ENCODE measurements at places on chromosomes 4 and X.

GRCh38 chr4:7007944-7008343 lies 35.2 kb upstream of the TADA2B start:
- no peak for DNase-seq

DNA sequence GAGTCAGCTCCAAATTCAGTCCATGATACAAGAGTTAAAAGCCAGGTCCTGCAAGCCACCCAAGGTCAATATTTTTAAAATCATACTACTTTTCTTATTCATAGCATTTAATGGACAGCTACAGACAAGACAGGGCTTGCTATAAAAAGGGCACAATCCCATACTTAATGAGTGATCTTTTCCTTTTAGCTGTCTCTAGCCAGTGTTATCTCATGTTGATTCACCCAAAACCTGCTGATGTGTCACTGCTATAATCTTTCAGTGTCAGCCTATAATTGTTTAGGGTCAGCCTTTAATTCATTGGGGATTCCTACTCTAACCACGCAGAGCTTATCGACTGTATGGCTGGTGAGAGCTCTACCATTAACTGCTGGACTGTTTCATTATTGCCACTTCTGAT lies 51.2 kb upstream of the HCCS start:
- DNase-seq, result no peak

DNA sequence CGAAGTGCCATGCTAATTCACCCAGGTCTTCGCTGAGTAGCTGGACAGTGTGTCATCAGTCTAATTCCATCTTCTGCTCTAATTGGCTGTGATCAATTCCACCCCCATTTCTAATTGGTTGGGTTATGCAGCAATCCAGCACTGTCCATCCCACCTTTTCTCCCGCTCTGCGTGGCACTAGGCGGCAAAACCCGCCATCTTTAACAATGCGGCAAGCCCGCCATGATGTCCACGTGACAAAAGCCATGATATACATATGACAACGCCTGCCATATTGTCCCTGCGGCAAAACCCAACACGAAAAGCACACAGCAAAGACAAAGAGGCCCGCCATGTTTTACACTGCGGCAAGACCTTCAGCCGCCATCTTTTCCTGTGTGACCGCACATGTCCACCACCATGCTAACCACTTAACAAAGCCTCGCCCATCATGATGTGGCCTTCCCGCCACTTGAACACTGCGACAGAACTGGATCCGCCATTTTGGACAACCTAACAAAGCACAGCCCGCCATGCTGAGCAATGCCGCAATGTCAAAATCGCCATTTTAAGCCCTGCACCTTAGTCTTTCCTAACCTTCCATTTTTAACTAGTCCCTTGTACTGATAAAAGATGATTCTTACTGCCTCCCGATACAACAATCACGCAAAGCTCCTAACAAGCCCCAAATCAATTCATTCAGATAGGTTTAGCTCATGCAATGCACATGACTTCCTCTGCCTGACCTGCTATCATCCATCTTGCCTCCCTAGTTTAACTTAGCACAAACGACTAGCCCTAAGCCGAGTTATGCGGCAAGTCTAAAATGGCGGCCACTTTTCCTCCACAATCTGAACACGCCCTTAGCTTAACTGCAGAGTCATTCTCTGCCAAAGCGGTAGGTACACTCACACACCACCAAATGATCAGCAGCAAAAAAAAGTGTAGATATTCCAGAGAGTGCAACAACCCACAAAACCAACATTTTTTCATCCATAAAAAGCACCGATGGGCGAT lies 288.3 kb downstream of the CHIC1 start:
- peak; percentile 97 for DNase-seq

GRCh38 chr4:90078440-90078839 lies 48.8 kb upstream of the CCSER1 start:
- no peak for DNase-seq

- DNase-seq, result no peak
These were observed 379.9 kb downstream of the TRAM1L1 start for GRCh38 chr4:116705466-116705865.

GRCh38 chr4:47462799-47463234 lies 685 bp downstream of the COMMD8 start:
- DNase-seq, result no peak

DNA sequence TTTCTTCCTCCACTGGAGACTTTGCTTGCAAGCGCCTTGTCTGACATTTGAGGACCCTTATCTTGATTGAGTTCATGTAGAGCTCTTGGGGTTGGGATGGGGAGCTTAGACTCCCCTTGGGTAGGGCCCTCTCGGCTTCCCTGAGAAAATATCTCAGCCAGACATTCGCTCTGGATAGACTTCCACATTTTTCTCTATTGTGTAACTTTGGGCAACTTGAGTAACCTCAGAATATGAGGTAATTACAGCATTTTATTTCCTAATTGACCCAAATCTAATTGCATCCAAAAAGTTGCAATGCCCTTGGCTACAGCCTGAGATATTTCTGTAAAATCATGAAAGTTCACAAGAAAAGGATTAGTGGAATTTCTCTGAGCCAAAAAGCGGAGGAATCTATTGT lies 102.8 kb upstream of the MXRA5 start:
- no peak for DNase-seq

- no peak for DNase-seq
These were observed 504.0 kb downstream of the MAGEE1 start for GRCh38 chrX:76931518-76931917.

GRCh38 chr4:169484485-169484884 lies 127.9 kb downstream of the NEK1 start:
- DNase-seq, result no peak

- no peak for DNase-seq
These were observed 187.4 kb downstream of the NR3C2 start for GRCh38 chr4:148254621-148255343.

GRCh38 chr4:15163284-15163645 lies 161.0 kb downstream of the CPEB2 start:
- no peak for DNase-seq

- DNase-seq, result no peak
These were observed 15.9 kb downstream of the TMEM192 start for GRCh38 chr4:165096776-165097175.

- DNase-seq, result peak; percentile 52
These were observed 26.4 kb upstream of the TRIM60 start for GRCh38 chr4:165005352-165005925.

DNA sequence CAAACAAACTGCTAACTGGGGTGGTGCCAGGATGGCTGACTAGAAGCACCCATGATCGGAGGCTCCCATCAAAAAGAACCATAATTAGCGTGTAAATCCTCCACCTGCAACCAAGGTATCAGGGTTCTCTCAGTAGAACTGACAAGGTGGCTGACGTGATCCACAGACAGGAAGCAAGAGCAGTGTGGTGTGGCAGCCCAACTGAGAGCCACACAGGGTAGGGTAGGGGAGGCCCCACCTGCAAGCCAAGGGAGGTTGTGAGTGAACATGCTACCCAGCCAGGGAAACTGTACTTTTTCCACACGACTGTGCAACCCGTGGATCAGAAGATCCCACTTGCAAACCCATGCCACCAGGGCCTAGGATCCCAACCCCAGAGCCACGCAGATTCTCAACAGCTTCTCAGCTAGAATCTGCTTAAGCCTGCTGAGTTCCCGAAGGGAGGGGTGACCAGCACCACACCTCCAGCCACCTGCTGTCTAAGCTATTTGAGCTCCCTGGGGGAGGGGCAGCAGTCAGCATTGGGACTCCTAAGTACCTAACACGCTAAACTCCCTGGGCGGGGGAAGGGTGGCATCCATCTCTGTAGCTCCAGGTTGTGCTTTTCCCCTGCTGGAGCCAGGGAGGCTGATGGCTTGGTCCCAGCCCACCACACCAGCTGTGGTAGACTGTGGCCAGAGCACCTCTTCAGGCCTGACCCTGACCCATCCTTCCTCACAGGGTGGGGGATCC lies 425.1 kb downstream of the GPM6A start:
- DNase-seq, result no peak

DNA sequence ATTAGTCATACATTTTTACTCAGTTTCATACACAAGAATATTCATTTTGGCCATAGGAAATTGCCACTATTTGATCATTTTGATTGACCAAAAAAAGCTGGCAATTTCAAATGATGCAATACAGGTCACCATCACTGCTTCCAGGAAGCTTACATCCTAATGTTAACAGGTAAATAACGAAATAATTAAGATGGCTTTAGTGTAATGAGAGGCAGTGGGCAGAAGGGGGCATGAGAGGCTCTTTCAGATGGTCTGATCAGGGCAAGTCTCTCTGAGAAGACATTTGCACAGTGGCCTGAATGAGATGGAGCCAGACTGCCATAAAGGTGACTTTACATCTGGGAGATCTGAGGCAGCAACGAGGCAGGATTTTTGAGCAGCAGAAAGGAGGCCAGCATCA lies 170.7 kb downstream of the SLIT2 start:
- no peak for DNase-seq

DNA sequence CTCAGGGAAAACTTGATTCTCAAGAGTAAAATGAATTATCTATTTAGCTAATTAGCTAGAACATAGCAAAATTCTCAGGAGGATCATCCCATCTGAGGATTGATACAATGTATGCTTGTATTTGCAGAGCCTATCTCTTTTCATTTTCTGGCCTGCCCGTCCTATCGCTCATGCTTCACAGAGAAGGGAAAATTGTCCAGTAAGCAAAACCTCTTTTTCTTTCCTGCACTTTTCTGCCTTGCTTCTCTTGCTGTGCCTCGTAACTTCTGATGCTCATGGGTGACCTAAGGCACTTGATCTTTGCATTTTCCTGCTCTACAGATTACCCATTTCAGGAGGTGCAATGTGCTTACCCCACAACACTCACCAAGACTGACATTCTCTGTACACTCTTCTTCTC lies 88.1 kb downstream of the GBA3 start:
- no peak for DNase-seq

DNA sequence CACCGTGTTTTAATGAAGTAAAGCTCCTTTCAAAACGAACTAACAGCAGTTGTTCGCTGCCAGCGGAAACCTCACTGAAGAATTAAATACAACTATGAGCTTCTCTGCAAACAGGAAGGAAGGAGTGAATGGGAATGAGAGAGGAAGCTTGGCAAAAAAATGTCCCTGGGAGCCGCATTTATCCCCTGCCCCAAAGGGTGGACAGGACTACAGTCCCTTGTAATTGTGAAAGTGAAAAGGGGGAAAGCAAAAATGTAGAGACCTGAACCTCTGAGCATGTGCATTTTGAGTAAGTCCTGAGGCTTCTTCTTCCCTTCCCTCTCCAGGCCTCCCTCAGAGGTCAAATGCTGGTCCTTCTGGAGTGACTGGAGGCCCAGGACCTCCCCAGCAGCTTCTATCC lies 53.8 kb upstream of the BMP2K start:
- DNase-seq, result no peak

DNA sequence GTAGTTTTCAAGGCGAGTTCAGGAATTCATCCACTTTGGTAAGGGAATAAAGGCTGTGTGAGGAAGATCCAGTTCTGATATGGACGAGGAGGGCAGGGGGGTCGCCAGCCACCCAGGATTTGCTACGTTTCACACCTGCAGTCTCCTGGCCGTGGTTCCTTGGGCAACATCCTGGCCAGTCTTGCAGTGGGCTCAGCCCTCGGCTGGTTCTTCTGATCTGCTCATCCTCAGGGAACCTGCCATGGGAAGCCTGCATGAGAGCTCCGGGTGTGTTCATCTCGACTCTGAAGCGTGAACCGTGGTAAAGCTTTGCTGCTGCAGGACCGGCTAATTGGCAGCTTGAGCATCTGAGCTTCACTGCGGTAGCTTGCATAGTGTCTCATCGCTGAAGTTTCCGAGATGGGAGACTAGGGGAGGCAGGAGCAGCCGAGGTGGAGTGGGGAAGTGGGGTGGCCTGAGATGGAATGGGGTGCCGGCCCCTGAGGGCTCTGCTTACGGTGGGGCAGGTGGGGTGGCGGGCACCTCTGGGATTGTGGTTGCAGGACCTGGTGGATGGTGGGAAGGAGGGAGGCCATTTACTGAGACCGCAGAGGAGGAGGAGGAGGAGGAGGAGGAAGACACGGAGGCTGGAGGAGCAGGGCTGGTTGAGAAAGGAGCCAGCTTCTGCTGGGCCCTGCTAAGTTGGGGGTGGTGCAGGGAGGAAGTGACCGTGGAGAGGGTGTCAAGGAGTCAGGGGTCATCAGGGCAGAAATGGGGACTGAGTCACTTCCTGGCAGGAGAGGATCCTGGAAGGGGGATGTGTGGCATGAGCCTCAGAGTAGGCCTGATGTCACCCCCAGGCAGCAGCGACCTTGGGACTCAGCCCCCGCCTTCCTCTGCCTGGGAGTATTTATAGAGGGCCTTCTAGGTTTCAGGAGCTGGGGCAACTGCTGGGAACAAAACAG lies 213.1 kb upstream of the PSAPL1 start:
- no peak for DNase-seq

DNA sequence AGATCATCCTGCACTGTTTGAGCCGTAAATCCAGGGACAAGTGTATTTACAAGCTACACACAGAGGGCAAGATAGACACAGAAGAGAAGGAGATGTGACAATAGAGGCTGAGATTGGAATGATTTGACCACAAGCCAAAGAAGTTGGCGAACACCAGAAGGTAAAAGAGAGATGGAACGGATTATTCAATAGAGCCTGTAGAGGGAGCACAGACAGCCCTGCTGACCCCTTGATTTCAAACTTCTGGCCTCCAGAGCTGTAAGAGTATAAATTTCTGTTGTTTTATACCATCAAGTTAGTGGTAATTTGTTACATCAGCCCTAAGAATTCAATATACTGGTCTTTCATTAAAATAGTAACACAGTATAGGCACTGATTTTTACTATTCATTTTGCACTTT lies 447.8 kb downstream of the FAT4 start:
- no peak for DNase-seq

GRCh38 chrX:148268673-148269072 lies 231.7 kb upstream of the AFF2 start:
- no peak for DNase-seq

DNA sequence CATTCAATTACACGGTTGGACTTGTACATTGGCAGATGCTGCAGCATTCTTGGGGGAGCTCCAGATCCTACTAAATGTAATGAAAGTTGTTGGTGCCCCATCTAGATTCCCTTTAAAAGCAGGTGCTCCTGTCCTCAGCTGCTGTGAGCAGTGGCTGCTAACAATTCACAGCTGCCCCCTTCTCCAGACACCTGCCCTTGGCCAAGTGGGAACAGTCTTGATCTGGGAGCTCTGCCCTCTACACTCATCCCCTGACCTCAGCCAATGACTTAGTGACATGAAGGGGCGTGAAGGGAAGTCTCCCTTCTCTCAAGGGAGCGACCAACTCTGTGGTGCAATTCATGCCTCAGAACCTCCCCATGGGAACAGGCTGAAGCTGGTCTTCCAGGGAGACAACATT lies 125.7 kb downstream of the EIF4E start:
- no peak for DNase-seq

DNA sequence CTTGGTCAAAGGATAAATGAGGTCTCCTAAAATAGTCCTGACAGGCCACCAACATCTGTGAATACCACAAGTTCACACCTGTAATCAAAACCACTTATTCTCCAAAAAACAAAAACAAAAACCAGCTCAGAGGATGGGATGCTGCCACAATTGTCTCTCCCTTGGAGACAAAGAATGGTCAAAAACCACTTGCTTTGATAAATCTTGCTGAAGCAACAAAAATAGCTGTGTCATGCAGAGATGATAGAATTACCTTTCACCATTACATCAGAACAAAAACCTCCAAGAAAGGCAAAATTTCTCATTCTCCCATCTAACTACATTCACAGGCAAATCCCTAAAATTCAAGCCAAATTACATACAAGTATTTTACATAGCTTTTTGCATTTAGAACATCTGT lies 180.4 kb downstream of the MAML3 start:
- DNase-seq, result no peak

Measured in lower leg skin (tissue), 4 donors.